CD4-positive, alpha-beta T cell treated with Interferon alpha-2 for 1 hour (primary cell): ENCODE measurements at places on chromosomes 16 and 17.

- no peak for DNase-seq
Measured at GRCh38 chr17:5055543-5055942, 20.3 kb upstream of the SLC52A1 start.

- DNase-seq, result no peak
Measured at GRCh38 chr16:3673201-3673600, 18.7 kb downstream of the DNASE1 start.

- no peak for DNase-seq
Measured at GRCh38 chr17:51228161-51228560, 31.7 kb downstream of the MBTD1 start.

GRCh38 chr17:54754560-54754959 lies 146.1 kb upstream of the TOM1L1 start:
- DNase-seq, result no peak

- DNase-seq, result no peak
Measured at GRCh38 chr16:51757124-51757470, 606.0 kb upstream of the SALL1 start.

- DNase-seq, result no peak
Measured at GRCh38 chr16:62240722-62241121, 204.5 kb upstream of the CDH8 start.
